ENCODE measurements at places on chromosomes 3 and 15.

DNA sequence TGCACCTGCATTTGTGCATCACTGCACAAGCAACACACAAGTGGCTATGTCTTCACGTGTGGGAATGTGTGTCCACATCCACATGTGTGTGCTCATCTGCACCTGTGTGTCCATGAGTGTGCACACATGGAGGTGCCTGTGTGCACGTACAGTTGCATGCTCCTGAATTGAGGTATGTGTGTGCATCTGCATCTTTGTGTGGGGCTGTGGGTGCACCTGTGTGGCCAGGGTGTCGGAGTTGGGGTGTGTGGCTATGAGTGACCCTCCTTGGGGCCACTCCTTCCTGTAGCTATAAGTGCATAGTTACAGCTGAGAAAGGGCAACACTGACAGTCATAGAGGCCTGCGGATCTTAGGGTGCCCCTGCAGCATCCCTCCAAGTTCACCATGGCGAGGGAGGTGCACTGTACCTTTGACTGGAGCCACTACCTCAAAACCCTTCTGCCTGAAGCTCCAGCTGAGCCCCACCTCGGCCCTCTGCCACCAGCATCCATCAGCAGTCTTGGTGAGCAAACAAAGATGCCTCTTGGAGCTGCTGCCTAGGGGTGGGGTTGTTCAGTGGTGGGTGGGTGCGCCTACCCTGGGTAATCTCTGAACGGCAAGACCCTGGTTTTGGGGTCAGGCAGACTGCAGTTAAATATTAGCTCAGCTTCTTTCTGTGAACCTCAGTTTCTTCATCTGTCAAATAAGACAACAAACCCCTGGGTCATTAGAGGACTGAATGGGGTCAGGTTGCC, 5.2 kb upstream of the HHATL start:
- no peak for DNase-seq

GRCh38 chr15:55319537-55320237, 665 bp downstream of the PIGB start:
- DNase-seq: peak; percentile 34

GRCh38 chr15:34154725-34155204, 52.9 kb downstream of the PGBD4 start:
- DNase-seq: peak; percentile 5

DNA sequence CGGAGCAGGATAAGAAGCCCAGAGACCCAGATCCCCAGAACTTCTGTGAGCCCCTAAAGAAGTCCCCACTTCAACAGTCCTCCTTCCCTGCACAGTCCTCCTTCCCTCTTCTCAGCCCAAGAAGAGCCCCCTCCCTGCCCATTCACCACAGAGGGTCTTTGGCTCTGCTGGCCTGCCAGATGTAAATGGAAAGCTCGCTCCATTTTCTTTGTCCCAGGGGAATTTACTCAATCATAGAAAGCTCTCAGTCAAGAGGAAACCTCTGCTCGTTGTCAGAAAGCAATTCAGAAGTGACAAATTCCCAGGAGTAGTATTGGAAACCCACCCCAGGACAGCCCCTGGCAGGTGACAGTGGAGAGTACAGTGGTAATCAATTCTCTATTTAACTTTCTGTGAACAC, 105.5 kb upstream of the SMAD3 start:
- DNase-seq: no peak

DNA sequence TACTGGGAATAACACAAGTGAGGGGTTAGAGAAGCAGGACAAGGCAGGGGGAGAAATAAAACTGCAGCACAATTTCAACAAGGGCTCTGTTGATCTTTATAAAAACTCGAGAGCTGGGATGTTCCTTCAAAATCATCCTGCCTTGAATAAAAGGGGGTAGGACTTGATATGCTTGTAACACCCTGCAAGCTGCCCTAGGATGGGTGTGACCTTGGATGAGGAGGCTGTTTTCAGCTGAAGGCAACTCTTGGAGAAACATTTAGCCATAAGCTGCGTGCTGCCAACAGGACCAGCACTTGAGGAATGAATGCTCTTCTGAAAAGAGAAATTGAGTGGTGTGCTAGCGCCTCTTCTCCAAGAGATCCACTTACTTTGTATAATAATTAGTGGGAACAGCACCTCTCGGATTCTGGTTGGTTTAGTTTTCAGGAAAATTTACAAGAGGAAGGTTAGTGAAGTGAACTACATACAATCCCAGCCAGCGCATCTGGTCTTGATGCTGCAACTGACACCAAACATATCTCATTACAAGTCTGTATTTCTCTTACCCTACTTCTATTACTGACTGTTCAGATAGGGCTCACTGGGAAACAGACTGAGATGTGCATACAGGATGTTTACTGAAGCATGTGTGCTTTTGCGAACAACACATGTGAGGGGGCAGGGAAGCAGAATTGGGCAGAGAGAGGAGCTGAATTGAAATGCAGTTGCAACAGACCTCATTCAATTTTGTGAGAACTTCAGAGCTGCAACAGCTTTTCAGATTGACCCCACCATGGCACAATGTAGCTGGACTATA, 643.0 kb upstream of the GOLIM4 start:
- DNase-seq: no peak

DNA sequence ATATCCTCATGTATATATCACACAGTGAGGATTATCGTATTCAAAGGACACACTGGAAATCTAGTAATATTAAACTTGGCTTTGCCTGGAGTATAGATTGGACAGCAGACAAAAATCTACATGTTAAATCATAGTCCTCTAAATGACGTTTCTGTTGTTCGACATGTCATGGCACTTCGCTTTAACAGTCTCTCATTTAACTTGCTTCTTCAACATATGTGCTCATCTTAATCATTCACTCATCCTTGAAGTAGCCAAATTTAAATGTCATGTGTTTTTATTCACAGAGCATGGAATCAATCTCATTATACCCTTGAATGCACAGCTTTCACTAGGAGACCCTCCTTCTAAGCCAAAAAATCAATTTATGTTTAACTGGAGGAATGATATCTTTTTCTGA, 417.0 kb upstream of the CNTN6 start:
- DNase-seq: no peak

DNA sequence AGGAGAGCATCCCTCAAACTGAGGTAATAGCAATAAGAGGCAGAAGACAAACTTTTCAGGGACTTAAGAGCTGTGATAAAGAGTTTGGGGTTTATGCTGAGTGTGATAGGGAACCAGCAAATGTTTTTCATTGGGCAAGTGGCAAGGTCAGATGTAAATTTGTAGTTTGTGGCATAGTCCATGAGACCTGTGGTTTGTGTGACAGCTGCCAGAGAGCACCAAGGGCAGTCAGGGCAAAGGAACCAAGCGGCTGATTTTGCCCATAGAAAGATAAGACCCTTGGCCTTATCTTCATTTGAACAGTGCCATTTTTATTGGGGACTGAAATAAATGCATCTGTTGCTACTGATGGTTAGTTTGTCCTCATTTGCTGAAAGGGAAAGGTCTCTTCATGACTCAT, 220.3 kb downstream of the LRRN1 start:
- DNase-seq: no peak

GRCh38 chr3:59006634-59007517, 42.9 kb downstream of the CFAP20DC start:
- peak; percentile 71 for DNase-seq

- peak; percentile 35 for DNase-seq
Measured at GRCh38 chr3:47404955-47405790, 24.4 kb downstream of the PTPN23 start.

GRCh38 chr3:182470187-182470586, 323.1 kb upstream of the ATP11B start:
- no peak for DNase-seq

DNA sequence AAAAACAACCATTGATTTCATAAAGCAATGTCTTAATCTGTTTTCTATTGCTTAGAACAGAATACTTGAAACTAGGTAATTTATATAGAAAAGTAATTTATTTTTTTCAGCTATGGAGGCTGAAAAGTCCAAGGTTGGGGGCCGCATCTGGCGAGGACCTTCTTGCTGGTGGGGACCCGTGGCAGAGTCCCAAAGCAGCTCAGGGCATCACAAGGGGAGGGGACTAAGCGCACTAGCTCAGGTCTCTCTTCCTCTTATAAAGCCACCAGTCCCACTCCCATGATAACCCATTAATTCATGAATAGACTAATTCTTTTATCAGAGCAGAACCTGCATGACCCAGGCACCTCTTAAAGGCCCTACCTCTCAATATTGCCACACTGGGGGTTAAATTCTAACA, 87.2 kb upstream of the KLF13 start:
- DNase-seq: no peak

- DNase-seq: no peak
Measured at GRCh38 chr3:128994581-128995546, 988 bp upstream of the CFAP92 start.

- DNase-seq: peak; percentile 95
Measured at GRCh38 chr3:46089237-46090011, 62.1 kb upstream of the XCR1 start.

- DNase-seq: no peak
Measured at GRCh38 chr15:83312071-83312470, 27.6 kb upstream of the BNC1 start.

DNA sequence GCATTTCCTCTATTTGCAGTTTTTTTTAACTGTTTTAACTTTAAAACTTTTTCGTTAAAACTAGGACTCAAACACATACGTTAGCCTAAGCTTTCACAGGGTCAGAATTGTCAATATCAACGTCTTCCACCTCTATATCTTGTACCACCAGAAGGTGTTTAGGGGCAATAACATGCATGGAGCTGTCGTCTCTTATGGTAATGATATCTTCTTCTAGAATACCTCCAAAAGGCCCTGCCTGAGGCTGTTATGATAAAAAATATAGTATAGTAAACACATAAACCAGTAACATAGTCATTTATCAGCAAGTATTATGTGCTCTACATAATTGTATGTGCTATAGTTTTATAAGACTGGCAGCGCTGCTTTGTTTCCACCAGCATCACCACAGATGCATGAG, 76.3 kb upstream of the MLF1 start:
- DNase-seq: no peak

DNA sequence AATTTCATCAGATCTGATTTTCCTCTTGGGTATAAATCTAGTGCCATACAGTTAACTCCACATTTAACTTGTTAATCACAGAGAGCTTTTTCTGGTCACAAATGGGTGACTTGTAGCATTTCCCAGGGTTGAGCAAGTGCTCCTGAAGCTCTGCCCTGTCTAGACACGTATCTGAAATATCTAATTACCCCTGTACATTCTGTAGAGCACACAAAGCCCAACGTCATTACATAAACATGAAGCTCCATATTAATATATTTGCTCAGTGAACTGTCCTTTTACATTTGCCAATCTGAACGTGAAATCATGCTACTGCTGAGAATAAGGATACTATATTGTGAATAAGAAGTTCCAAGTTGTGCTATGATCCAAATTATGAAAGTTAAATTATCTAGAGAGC, 49.0 kb downstream of the THBS1 start:
- peak; percentile 15 for DNase-seq

GRCh38 chr3:177169936-177170722, 27.2 kb downstream of the TBL1XR1 start:
- no peak for DNase-seq

DNA sequence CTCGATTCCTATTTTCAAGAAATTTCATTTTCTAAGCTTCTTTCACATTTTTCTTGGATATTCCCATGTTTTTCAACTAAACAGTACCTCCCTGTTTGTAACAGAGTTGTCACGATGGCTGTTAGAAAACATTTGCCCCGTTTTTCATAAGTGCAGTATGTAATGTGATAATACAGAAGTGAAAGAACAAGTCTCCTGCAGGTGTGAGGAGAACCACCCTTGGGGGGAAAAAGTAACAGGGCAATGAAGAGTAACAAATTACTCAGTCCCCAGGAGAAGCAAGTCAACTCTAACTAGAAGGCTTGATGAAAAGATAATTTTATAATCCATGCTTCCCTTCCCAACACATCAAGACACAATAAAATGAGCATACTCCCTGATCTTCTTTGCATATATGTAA, 493.3 kb downstream of the FOXP1 start:
- DNase-seq: no peak

- DNase-seq: no peak
Measured at GRCh38 chr3:52381623-52382022, 63.3 kb downstream of the SEMA3G start.

GRCh38 chr3:173007079-173007723, 133.8 kb downstream of the SPATA16 start:
- no peak for DNase-seq

DNA sequence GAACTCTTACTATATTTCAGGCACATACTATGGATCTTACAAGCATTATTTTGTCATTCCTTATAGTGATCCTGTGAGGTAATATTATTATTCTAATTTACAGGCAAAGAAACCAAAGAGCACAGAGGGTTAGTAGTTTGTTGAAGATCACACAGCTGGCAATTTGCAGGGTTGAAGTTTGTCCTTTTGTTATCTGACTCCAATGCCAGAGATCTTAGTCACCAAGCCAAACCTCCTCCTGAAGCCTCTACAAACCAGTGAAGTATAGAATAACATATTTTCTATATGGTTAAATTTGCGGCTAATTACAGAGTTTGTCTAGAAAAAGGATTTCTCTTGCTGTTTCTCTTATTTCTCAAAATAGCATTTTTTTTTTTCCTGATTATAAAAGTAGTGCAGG, 11.2 kb downstream of the ISLR2 start:
- peak; percentile 65 for DNase-seq

- DNase-seq: no peak
Measured at GRCh38 chr3:4748701-4749378, 230.4 kb upstream of the BHLHE40 start.

- DNase-seq: peak; percentile 42
Measured at GRCh38 chr15:22811640-22812039, 25.2 kb downstream of the NIPA1 start.

- no peak for DNase-seq
Measured at GRCh38 chr3:56930706-56931105, 129.0 kb upstream of the ARHGEF3 start.

DNA sequence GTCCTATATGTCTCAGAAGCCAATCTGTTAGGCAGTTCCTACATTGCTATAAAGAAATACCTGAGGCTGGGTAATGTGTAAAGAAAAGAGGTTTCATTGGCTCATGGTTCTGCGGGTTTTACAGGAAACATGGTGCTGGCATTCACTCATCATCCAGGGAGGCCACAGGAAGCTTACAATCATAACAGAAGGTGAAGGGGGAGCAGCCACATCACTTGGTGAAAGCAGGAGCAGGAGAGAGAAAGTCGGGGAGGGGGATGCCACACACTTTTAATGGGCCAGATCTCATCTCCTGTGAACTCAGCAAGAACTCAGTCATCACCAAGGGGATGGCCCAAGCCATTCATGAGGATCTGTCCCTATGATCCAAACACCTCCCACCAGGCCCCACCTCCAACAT, 9.1 kb downstream of the SLC49A4 start:
- no peak for DNase-seq

GRCh38 chr3:159892171-159892795, 96.4 kb upstream of the IL12A start:
- DNase-seq: no peak

- no peak for DNase-seq
Measured at GRCh38 chr3:193742628-193743027, 149.6 kb downstream of the OPA1 start.
